OCI-LY7 (cell line): ENCODE measurements at places on chromosomes 2 and 18. TPM values are rescaled to one million over a fixed set of nuclear protein-coding genes. Genes with fewer than 3 reads are reported as not detected.

DNA sequence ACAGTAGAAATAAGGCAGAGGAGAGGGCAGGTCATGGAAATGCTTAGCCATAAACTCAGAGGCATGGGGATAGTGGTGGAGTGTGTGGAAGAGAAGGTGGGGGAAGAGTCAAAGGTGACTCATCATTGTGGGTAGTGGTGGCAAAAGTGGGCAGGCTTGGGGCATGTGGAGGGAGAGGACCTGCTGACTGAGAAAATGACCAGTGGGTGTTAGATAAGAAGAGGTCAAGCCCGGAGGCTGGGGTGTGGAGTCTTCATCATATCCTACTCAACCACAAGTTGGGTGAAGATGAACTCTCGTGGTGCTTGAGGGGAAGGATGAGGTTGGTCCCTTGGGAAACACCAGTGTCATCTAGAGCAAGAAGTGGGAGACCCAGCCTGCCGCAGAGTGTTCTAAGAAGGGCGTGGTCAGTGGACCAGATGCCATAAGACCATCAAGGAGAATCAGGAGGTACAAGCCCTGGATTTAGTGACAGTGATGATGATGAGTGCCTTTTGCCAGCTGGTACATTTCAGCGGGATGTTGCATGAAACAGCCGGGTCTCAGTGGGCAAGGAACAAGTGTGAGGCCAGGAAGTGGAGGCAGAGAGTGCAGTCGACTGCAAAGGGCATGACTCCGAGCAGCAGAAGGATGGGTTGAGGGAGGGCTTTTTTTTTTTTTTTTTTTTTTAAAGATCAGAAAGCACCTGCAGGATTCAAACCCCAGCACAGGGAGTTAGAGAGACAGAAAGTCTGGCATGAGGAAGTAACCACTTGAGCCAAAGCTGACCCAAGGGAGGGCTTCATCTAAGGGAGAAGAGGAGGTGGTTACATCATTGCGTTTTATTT lies 122.6 kb upstream of the SPRED2 start:
- DNase-seq: peak; percentile 78

DNA sequence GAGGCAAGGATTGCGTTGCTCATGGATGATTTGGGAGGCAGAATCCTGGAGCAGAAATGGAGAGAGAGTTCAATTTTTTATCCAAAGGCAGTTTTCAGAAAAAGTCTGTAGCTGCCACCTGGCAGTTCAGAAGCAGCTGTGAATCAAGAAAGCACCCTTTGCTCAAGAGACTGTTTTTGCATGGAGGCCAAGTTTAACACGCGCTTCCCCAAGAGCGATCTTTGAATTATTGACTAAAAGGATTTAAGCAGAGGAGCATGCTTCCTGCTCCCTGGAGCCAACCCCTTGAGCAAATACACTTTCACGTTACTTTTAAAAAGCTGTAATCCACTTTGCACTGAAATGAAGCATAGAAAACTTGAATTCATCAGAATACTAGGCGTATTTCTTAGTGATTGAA lies 252.4 kb downstream of the RNF144A start:
- DNase-seq: no peak

Gene OTOS
- not detected in 2 replicates for total RNA-seq

- DNase-seq: no peak
Measured at GRCh38 chr2:199838399-199838798, 12.6 kb downstream of the FTCDNL1 start.

DNA sequence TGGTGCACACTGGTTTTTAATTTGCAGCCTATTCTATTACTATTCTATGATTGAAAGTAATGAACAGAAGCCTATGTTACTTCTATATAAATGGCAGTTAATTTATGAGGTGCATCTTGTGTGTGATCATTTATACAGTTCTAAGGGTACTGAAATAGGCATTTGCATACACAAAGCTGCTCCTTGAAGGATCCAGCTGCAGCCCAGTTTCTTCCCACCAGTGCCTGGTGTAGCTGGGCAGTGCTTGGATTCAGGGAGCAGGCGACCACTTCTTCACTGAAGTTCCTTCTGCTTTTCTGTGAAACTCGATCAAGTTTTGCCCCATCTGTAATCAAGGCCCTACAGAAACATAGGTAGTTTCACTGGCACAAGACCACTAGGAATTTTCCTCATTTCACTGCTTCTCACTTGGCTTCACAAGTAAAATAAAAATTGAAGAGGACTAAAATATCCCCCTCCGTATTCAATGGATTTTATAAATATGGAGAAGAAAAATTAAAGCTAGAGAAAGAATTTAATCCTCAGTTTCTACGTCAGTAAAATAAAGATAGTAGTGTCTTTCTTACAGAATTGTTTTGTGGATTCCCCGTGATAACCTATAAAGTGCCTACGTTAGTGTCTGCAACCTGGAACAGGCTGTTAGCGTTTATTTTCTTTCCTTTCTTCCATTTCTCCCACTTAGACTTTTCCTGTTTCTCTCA lies 1.7 kb upstream of the LPIN2 start:
- DNase-seq: no peak

- DNase-seq: no peak
Measured at GRCh38 chr2:44358503-44358902, 2.8 kb downstream of the PREPL start.

DNA sequence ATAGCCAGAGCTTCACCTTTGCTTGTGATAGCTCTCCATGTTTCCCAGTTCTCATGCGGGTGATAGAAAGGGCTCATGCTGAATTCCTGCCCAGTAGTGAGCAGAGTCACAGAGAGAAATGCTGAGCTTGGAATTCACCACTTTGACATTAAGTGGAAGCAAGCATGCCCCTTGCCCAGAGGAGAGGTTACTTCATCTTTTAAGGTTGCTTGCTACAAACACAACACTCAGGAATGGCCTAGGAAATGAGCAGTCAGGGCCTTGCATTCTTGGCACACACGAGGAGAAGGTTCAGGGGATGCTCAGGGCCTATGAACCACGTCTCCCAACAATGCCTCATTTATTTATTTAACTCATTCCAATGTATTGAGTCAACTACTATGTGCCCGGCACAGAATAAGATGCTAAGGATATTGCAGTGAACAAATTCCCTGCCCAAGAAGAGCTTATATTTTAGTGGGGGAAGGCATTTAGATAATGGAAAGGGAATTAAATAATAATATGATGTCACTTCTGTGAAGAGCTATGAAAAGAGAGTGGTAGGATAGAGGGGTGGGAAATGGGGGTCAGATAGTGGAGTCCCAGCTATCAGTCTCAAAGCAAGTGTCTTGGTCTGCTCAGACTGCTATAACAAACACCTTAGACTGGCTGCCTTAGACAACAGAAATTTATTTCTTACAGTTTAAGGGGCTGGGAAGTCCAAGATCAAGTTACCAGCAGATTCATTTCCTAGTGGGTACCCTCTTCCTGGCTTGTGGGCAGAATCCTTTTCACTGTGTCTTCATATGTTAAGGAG lies 42.1 kb downstream of the DDX18 start:
- no peak for DNase-seq

DNA sequence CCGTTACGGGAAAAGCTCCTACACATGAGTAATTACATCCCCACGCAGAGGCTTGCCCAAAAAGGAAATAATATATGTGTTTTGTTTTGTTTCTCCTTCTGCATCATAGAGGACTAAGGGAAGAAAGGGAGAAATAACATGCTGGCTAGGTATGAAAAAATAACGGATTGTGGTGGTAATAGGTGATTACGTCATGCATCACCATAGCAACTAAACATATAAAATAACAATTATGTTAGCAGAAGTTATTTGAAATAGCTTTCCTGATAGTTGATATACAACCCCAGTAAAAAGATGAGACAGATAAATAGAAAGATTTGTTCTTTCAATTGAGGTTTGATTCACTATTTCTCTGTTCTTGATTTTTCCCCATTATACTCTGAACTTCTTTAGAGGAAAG lies 518.0 kb downstream of the ZNF516 start:
- DNase-seq: no peak

DNA sequence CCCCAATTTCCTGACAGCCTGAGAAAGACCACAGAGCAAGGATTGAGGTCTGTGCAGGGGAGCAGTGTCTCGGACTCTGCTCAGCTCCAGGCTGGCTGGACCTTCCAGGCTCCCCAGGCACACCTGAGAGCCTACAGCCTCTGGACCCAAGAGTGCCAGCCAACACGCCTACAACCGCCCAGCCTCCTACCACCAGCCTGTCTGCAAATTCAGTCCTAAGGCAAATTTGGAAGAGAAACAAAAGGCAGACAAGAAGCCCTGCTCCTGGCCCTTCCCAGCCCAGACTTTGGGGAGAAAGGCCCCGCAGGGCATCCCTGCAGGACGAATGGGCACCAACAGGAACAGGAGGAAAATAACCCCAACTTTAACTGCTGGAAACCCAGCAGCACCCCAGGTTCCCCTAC lies 1.9 kb downstream of the HS6ST1 start:
- DNase-seq: no peak

Gene OXER1
- not detected in 2 replicates for total RNA-seq

Gene GPAT2
- not detected in 2 replicates for total RNA-seq

GRCh38 chr2:23709311-23709710 lies 217.6 kb downstream of the ATAD2B start:
- no peak for DNase-seq

DNA sequence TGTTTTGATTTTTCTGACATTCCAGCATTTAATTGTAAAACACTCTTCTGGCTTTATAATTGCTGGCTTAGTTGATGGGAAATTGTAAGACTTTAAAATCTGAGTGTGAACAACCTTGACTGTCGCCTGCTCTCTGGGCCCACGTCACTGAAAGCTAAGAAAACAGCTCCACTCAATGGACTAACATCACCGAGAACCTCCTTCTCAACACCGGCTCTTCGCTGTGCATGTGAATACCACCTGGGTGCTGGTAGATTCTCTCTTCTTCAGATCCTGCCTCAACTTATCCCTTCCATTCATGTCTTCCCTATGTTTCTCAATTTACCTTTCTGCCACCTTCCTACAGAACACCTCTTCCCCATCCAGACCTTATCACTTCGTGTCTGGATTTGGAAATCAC lies 523.1 kb upstream of the ID2 start:
- no peak for DNase-seq

Gene DPP10
- total RNA-seq: not detected in 2 replicates

GRCh38 chr2:101653469-101653868 lies 44.0 kb upstream of the MAP4K4 start:
- no peak for DNase-seq

DNA sequence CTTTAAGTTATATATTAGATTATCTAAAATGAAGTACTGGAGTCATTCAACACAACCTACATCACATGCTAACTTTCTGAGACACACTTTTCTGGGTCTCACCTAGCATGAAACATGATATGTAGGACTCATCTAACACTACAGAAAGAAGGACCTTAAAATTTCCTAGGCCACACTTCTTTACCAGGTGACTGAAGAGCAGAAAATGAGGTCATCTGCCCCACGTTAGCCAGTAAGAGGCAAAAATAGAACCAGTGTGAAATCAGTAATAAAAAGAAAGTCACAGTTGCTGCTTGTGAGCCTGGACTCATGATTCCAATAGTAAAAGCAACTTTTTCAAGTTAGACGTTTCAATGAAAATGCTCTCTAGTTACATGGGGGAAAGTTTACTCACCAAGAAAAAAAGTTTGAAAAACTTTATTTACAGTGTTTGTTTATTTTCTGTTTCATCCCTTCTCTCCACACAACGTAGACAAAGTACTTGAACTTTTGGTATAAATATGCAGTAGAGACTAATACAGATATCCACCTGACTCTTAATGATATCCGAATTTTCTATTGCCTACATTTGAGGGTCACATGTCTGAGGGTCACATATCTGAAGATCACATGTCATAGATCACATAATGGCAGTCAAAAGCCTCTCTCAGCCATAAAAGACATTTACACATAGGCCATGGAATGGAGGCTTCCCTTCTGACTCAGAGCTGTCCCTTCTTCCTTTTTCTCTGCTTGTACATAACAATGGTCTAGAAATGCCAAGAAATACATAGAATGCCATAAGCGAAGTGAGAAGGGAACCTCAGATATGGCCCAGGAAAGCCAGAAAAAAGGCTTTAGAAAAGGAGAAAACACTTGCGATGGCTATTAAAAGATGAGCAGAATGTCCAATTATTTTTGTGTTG lies 362.9 kb downstream of the ZEB2 start:
- no peak for DNase-seq

DNA sequence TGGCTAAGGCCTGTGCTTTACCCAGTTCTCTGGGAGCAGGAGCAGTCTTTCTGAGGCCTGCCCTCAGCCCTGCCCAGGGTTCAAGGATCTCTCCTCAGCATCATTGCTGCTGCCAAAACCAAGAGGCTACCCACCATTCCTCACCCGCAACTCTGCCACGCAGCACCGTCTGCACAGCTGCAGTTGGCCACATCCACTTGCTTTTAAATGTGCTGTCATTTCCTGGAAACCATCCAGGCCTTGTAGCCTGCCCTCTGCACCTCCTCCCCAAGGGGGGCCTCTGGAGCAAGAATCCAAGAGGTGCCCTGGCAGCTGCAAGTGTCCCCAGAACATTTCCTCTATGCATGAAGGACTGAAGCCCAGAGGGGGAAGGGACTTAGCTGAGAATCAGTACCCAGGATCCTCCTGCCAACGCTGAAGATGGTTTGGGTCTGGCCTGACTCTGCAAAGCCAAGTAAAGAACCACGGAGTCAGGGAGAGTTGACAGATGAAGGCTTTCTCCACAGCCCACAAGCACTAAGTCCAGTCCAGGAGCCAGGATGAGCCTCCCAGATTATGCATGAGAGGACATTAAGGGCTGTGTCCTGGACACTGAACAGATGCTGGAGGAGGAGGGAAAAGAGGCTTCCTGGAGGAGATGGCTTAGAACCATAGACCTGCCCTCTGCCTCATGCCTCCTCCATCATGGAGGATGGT lies 14.9 kb downstream of the EMX1 start:
- no peak for DNase-seq

Gene SDC1
- total RNA-seq: 0.10 TPM in 1 of 2 replicates, not detected in the other

DNA sequence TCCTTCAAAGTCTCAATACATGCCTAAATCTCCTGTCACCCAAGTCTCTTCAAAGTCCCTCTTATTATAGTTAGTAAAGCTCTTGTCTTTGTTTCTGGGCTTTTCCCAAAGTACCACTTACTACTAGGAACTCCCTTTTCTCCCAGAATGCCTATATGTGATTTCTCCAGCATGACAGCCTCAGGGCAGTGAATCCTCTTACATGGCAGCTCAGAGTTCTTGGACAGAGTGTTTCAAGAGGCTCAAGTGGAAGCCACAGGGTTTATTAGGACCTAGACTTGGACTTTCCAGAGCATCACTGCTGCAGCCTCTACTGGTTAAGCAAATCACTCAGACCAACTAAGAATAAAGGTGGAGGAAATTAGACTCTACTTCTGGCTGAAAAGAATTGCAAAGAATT lies 98.9 kb downstream of the CSRNP3 start:
- DNase-seq: no peak
